ENCODE measurements at places on chromosomes 1 and 21. TPM values are rescaled to one million over a fixed set of nuclear protein-coding genes. Genes with fewer than 3 reads are reported as not detected.

GRCh38 chr1:170568197-170568596, 36.2 kb downstream of the GORAB start:
- no peaks in the 10 kb centered on the region for H3K4me1 ChIP-seq
- H3K27me3 ChIP-seq = no peaks in the 10 kb centered on the region
- H3K36me3 ChIP-seq = no peaks in the 10 kb centered on the region

- no peaks in the 10 kb centered on the region for H3K36me3 ChIP-seq
- H3K27ac ChIP-seq = peak within 1 kb of the TSS; percentile 64
- no peaks in the 10 kb centered on the region for H3K27me3 ChIP-seq
- peak; percentile 25 for DNase-seq
These were observed at the start of gene CSF1 for GRCh38 chr1:109910123-109910962. Gene CSF1, plus strand, starts transcription at chr1:109910849. Its CDS starts 175 bp downstream, at chr1:109911024.

- H3K27ac ChIP-seq = no peak overlapping the region
- no peaks in the 10 kb centered on the region for H3K36me3 ChIP-seq
- H3K4me3 ChIP-seq = no peak overlapping the region
- peaks cover 4% of the 10 kb centered on the region for H3K4me1 ChIP-seq
These were observed 47.1 kb downstream of the TCP10L start for GRCh38 chr21:32538147-32538792.

Gene REN
- total RNA-seq = not detected

Measured in CD8-positive, alpha-beta memory T cell (primary cell).